ENCODE measurements at places on chromosomes 7 and 10. TPM values are rescaled to one million over a fixed set of nuclear protein-coding genes. Genes with fewer than 3 reads are reported as not detected.

DNA sequence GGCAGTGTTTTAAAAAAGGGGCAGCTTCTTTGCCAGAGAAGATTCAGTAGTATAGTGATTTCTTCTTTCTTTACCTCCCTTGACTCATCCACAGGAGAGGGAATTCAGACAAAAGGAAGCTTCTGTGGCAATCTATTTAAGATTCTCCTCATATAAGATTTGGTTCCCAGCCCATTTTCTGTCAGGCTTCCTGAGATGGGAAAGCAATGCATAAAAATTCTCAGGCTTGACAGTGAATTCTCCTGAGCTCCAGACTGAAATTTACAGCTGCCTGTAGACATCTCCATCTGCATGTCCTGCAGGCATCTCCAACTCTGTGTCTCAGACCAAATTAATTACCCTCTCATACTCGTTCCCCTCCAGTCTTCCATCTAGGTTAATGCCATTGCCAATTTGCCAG is 72.8 kb downstream of the TSPAN12 start:
- DNase-seq, result no peak
- no peaks in the 10 kb centered on the region for H3K36me3 ChIP-seq
- peaks cover 7% of the 10 kb centered on the region for H3K27me3 ChIP-seq
- no peak overlapping the region for H3K27ac ChIP-seq

- no peak overlapping the region for H3K4me3 ChIP-seq
- H3K27me3 ChIP-seq, result peaks cover 2% of the 10 kb centered on the region
- DNase-seq, result no peak
- H3K36me3 ChIP-seq, result no peaks in the 10 kb centered on the region
- no peak overlapping the region for H3K27ac ChIP-seq
These were observed 64.2 kb upstream of the PRKAR2B start for GRCh38 chr7:106980358-106980685.

DNA sequence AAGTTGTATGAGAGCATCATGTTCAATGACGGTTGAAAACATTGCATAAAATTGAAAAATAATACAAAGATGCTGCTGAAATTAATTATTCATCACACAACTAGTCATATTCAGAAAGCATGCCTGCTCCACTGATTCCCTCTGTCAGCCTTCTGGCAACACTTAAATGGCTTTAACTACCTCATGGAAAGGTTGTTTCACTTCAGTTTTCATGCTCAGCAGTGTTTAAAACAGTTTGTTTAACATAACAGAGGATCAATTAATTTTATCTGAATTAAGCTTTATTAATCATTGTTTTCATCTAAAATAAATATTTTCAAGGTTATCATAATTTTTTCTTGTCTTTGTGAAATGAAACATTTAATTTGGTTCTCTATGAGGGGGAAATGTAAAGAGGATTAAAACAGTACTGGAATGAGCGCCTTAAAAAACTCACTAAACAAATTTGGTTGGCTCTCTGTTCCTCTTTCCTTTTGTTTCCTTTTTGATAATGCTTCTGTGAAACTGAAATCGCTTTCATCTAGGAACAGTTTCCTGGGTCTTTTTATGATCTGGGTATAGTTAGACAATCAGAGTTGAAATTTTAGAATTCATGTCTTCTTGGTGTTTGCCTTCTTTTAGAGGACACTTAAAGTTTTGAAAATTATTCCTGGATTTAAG is 427.4 kb downstream of the SH2D4B start:
- no peak overlapping the region for H3K4me3 ChIP-seq
- no peaks in the 10 kb centered on the region for H3K4me1 ChIP-seq
- DNase-seq, result no peak
- no peaks in the 10 kb centered on the region for H3K36me3 ChIP-seq

- H3K27me3 ChIP-seq, result peaks cover 22% of the 10 kb centered on the region
- H3K27ac ChIP-seq, result no peak overlapping the region
- H3K4me3 ChIP-seq, result no peak overlapping the region
- no peaks in the 10 kb centered on the region for H3K4me1 ChIP-seq
- no peak for DNase-seq
- H3K36me3 ChIP-seq, result no peaks in the 10 kb centered on the region
These were observed 214.1 kb downstream of the HERPUD2 start for GRCh38 chr7:35480806-35481205.

DNA sequence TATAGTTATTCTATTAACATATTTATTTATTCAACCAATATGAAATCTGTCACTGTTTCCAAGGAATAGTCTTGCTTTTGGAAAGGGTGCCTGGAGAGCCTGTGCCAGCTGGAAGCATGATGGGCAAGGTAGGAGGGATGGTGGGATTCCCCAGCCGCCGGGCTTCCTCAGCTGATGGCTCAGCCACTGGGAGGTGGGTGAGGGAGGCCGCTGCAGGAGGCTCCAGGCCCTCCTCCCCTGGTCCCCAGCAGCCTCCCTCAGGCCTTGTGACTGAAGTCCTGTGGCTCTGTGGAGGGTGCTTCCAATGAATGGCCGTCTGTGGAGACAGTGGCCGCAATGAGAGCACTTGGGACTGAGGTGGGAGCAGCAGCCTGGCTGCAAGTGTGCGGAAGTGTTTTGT is 27.0 kb downstream of the SPAG6 start:
- peaks cover 27% of the 10 kb centered on the region for H3K4me1 ChIP-seq
- H3K27me3 ChIP-seq, result no peaks in the 10 kb centered on the region
- no peak for DNase-seq
- H3K4me3 ChIP-seq, result no peak overlapping the region

- H3K27me3 ChIP-seq, result no peaks in the 10 kb centered on the region
- no peak overlapping the region for H3K27ac ChIP-seq
- no peak overlapping the region for H3K4me3 ChIP-seq
- H3K36me3 ChIP-seq, result peaks cover 5% of the 10 kb centered on the region
These were observed 3.5 kb upstream of the CFAP58 start for GRCh38 chr10:104350127-104350635.

Gene NPSR1
- not detected for total RNA-seq

DNA sequence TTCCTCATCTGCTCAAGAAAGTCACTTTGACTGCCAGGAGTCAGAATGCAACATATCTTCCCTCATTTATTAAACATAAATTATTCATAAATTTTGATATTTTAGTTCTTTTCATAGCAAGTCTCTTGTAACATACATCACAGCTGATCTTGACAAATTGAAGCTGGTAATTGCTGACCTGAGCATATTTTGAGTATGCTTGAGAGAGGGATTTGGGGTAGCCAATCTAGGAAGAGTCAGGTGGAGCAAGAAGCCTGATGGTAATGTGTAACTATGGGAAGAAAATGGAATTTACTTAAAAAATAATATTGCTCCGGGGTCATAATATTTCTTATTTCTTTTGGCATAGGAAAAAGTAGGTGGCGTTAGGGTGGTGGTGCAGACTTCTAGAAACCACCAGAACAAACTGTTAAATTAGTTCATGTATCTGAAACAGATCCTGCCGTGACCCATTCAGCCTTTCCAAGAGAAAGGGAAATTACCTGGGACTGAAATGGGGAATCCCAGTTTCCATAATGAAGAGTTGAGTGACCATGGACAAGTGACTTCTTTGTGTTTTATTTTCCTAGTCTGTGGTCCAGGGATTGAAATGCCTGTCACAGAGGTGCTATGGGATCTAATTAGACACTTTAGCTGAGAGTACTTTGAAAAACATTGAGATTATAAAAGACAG is 12.9 kb downstream of the CPED1 start:
- no peak overlapping the region for H3K27ac ChIP-seq
- DNase-seq, result no peak
- peaks cover 4% of the 10 kb centered on the region for H3K4me1 ChIP-seq
- H3K36me3 ChIP-seq, result no peaks in the 10 kb centered on the region
- H3K4me3 ChIP-seq, result no peak overlapping the region

- H3K4me3 ChIP-seq, result no peak overlapping the region
- no peak for DNase-seq
- H3K27ac ChIP-seq, result no peak overlapping the region
These were observed 34.0 kb upstream of the CCDC7 start for GRCh38 chr10:32411797-32412498.

- no peak overlapping the region for H3K27ac ChIP-seq
- no peaks in the 10 kb centered on the region for H3K4me1 ChIP-seq
- no peak overlapping the region for H3K4me3 ChIP-seq
- no peaks in the 10 kb centered on the region for H3K27me3 ChIP-seq
These were observed 488.5 kb downstream of the MDFIC start for GRCh38 chr7:115410434-115410820.

DNA sequence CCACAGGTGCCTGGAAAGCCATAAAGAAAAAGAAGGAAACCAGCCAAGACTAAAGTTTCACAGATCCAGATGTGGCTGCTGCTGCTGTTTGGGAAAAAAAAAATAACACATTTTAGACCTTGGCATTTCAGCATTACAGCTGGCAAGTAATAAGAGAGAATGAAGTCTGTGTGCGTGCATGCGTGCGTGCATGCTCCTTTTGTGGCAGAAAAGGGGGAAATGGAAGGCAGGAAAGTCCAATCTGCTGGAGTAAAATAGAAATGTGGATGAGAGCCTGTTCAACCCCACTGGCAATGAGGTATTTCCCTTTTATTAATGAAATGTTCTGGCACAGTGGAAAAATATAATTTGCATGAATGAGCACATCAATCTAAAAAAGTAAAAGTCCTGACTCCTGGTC is 137.0 kb upstream of the SEMA3A start:
- no peak for DNase-seq
- no peak overlapping the region for H3K27ac ChIP-seq
- H3K4me1 ChIP-seq, result no peaks in the 10 kb centered on the region
- no peak overlapping the region for H3K4me3 ChIP-seq
- H3K27me3 ChIP-seq, result no peaks in the 10 kb centered on the region
- H3K36me3 ChIP-seq, result no peaks in the 10 kb centered on the region

GRCh38 chr7:93148144-93148543 is at the start of gene SAMD9L:
TSS of gene SAMD9L (minus strand) at chr7:93148385. CDS start at chr7:93135971, 12,414 bp downstream.
- H3K36me3 ChIP-seq, result peaks cover 13% of the 10 kb centered on the region
- DNase-seq, result no peak
- peak within 1 kb of the TSS; percentile 91 for H3K27ac ChIP-seq
- no peaks in the 10 kb centered on the region for H3K27me3 ChIP-seq

DNA sequence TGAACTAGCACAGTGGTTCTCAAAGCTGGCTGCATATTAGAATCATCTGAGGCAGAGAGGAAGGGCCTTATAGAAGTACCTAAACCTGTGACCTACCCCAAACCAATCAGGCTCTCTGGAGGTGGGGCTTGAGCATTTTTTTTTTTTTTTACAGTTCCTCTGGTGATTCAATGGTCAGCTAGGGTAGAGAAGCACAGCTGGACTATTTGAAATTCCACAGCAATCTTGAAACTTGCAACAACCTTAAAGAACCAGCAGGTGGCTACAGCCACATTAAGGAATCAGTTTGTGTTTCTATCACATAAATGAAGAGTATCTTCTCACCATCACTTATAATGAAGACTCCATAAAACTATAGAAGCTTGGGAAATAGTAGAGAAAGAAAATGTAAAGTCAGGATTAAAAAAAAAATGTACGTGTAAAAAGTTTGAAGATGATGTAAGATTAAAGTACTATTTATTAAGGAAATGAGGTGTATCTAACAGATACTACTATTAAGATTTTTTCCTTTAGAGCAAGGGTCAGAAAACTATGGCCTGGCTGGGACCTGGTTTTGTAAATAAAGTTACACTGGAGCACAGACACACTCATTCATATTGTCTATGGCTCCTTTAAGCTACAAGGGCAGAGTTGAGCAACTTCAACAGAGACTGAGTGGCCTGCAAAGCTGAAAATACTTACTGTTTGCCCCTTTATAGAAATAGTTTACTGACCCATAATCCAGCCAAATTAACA is 3.8 kb downstream of the RTKN2 start:
- no peak overlapping the region for H3K27ac ChIP-seq
- no peaks in the 10 kb centered on the region for H3K36me3 ChIP-seq
- H3K4me3 ChIP-seq, result no peak overlapping the region
- H3K4me1 ChIP-seq, result peaks cover 21% of the 10 kb centered on the region
- H3K27me3 ChIP-seq, result peaks cover 20% of the 10 kb centered on the region

DNA sequence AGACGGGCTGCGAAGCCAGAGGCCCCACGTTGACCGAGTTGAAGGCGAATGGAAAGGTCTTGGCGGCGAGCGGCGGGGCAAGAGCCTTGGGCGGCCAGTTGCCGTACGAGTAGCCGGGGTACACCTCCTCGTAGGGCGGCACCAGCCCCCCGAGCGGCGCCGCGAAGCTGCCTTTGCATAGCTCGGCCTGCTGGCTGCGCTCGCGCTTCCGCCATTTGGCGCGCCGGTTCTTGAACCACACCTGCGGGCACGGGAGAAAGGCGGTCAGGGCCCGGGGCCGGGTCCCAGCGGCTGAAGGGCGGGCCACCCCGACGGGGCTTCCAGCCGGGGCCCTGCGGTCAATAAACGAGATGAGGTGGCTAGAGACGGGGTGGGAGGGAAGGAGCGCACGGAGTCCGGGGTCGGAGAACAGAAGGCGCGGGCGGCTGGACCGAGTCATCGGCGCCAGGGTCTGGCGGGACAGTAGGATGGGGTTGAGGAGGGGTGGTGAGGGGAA is 4.8 kb downstream of the ELOVL3 start:
- H3K4me1 ChIP-seq, result peaks cover 16% of the 10 kb centered on the region
- no peaks in the 10 kb centered on the region for H3K36me3 ChIP-seq
- H3K4me3 ChIP-seq, result peak overlapping the region; percentile 62

DNA sequence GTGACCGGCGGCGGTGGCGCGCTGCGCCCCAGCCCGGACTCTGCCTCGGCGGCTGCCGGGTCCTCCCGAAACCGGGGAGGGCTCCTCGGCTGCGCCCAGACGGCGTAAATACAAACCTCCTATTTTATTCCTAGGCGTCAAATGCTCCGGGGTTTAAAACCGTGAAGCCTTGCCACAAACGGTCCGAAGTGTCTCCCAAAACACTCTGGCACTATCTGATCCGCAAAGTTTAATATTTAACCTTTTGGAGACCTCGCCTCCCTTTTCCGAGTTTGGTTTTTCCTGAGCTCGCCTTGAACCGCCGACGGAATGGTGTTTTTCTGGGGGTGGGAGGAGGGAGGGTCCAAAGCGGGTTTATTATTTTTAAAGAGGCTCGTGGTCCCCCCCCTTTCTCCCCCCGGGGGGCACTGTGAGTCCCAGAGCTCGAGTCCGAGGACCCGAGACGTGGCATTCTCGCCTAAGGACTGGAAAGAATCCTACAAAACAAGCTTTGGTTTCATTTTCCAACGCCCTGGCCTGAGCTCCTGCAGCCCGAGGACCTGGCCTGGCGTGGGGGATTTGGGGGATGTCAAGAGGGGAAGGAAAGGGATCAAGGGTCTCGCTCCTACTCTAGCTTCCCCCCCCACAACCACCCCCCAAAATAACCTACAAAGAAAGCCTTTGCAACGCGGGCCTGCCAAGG is 1.8 kb downstream of the TNRC18 start:
- peak overlapping the region; percentile 58 for H3K4me3 ChIP-seq
- no peak for DNase-seq
- peaks cover 59% of the 10 kb centered on the region for H3K27me3 ChIP-seq
- no peaks in the 10 kb centered on the region for H3K36me3 ChIP-seq
- H3K4me1 ChIP-seq, result peaks cover 10% of the 10 kb centered on the region

- peaks cover 18% of the 10 kb centered on the region for H3K4me1 ChIP-seq
- no peaks in the 10 kb centered on the region for H3K36me3 ChIP-seq
- no peaks in the 10 kb centered on the region for H3K27me3 ChIP-seq
- H3K27ac ChIP-seq, result no peak overlapping the region
- no peak overlapping the region for H3K4me3 ChIP-seq
- no peak for DNase-seq
These were observed 114.8 kb downstream of the SH3PXD2A start for GRCh38 chr10:103740611-103741010.

Data from activated T-helper 2 cell treated with anti-CD3 and anti-CD28 coated beads, Interferon-gamma antibody, Interleukin-2, Interleukin-4, amounts not matched to agents 10 μg/mL and 5 μg/mL and 100 μg/mL, durations not matched to agents 14 hours and 24 hours and 36 hours (primary cell).